ENCODE measurements at places on chromosomes 12 and 14.

GRCh38 chr14:104441275-104442106, 138.1 kb upstream of the C14orf180 start:
- no peak for DNase-seq

DNA sequence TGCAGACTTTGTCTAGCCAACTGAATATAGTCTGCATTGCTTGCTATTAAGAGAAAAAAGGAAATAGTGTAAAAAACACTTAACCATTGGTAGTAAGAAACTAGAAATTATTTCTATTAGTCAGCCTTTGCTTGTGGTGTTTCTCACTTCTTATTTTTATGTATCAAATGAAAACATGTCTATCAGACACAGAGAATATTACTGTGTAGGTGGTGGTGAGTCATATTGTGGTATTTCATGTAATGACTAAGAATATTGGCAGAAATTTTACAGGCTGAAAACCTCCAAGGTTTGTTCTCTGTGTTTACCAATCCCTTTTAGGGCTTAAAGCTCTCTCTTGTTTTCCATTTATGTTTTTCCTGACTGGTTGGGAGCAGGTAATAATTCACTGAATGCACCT, 87.2 kb downstream of the DAAM1 start:
- DNase-seq = no peak

GRCh38 chr12:122368361-122369073, 54.0 kb downstream of the CLIP1 start:
- DNase-seq = no peak

DNA sequence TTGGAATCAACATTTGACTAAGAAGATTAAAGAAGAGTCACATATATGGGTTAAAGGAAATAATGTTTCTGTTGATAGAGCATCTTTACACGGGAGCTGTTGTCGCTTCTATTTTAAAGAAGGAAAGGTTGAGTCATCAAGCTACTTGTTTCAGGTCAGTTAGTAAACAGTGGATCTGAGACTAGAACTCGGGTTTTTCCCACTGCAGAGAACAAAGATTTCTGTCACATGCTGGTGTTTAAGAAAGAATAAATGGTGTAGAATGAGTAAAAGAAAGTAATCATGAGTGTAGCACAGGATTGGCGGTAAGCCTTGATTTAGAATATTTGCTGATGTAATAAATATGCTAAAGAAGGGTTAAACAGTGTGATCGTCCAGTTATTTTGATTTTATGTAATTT, 455.5 kb downstream of the AEBP2 start:
- DNase-seq = no peak

Data from CD4-positive, alpha-beta T cell treated with Interleukin-12 subunit alpha and Interleukin-12 subunit beta, for 1 hour (primary cell).